ENCODE measurements at places on chromosomes 12 and 14.

DNA sequence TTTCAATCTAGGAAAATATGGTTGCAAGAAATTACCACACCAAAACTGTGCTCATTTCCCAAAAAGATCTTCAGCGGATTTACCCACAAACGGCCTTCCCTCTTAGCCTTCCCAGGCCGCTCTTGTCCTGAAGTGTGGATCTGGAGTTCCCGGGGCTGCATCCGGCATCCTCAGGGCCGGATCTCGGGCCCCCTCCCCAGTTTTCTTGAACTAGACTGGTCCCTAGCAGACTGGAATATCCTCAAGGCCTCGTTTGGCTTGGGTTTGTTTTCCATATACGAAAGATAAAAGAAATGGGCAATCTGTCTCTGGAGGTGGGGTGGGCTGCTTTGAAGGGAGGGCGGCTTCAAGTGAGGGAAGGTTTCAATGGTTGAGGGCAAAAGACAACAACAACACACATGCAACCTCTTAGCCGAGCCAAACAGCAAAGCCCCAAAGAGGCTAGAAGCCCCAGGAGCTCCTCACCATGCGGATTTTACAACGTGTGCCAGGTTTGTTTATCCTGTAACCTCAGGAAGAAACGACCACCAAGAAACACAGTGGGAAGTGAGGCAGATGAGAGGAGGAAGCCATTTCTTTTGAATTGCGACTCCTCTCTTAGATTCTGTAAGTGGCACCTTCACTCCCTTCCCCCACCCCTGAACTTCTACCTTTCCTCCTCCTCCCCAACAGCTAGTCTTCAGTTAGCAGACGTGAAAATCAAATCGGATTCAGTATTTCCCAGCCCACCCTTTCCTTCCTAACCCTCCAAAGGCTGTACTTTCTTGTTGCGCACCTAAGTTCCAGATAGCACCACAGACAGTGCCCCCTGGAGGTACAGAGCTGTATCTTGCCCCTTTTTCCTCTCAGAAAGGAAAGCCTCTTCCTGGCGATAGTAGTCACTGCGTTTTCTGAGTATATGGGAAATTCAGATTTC lies 2.6 kb downstream of the MYF6 start:
- DNase-seq = no peak

DNA sequence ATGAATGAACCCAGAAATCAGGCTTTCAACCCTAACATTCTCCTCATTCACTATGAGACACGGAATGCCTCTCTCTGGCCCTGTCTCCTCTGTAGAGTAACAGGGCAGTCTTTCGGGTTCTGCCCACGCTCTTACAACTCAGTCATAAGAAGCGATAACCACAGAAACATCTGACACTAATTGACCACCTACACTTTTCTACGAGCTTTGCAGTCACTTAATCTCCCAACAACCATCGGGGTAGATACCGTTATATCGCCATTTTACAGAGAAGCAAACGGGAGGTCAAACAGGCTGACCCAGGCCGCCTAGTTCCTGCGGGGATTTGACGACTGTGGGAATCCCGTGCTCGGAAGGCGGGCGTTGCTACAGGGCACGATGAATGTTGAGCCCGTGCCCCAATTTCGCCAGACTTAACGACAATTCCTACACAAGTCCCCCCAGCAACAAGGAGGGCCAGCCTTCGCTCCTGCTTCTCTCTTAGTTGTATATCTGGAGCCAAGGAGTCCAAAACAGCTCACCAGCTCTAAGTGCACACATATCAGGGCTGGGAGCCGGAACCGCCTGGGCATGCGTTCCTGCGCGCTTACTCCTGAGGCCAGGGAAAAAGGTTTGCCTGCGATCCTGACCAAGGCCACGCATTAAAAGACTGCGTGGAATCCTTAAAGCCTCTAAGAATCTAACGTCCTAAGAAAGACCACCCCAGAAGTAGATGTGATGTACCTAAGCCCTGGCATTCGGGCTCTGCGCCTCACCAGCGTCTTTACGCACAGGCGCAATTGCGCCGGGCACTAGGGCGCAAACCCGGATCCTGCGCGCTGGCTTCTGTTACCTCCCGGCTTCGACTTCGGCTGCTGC lies 38.7 kb upstream of the TBX5 start:
- DNase-seq = no peak

DNA sequence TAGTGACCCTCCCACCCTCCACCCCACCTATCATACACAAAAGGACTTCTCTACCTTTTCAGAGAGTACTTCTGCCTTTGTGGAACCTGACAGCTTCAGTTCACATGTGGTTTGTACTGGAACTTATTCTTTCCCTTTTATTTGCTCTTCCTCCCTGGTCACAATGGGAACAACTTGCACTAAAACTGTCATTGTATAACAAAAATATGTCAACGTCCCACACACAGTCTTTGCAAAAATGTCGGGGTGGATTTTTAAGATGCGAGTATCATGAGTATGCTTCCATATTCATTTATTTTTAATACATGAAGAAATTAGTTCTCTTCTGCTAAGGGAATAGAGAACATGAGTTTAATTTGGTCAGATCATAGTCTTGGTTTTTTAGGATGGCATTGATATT lies 45.6 kb upstream of the NELL2 start:
- no peak for DNase-seq

- DNase-seq = no peak
Observed at GRCh38 chr12:52735106-52735505, 31.8 kb upstream of the KRT77 start.

DNA sequence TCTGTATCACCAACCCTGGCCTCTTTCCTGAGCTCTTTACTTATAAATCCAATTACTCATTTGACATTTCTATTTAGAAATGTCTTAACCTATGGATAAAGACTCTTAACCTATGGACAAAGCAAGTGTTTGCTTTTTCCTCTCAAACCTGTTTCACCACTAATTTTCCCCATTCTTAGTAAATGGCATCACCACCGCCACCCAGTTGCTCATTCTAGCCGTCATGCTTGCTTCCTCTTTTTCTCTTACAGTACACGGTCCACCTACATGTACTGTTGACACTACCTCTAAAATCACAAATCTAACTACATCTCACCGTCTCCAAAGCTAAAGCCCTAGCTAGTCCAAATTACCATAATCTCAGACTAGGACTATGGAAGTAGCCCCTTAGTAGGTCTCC lies 60.0 kb downstream of the CAPS2 start:
- DNase-seq = no peak

All from activated T-cell treated with anti-CD3 and anti-CD28 coated beads, Interleukin-2, amount 50 U/mL, for 4 hours (primary cell).